Right atrium auricular region (tissue), 2 donors: ENCODE measurements at places on chromosomes 6 and 20.
A peak's percentile ranks its signal among the peaks of the same experiment; 100 is the strongest.

GRCh38 chr20:4729265-4729664, 7.6 kb downstream of the PRND start:
- no peak for DNase-seq

- no peak for DNase-seq
Observed at GRCh38 chr20:1942486-1943274, 47.5 kb downstream of the SIRPA start.

DNA sequence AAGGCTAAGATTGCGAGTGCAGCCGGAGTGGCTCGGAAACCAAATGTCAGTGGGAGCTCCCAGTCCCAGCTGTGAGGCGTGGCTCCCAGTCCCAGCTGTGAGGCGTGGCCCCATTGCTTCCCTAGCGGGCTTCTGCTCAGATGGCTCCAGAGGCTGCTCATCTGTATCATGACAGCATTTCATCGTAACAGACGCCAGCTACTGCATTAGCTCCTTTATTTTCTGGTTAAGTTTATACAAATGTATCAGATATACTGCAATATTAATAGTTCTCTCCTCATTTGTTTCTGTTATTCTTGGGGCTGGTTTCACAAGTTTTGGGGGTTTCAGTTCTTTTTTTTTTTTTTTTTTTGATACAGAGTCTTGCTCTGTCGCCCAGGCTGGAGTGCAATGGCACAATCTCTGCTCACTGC, 34.7 kb upstream of the TBXT start:
- no peak for DNase-seq

DNA sequence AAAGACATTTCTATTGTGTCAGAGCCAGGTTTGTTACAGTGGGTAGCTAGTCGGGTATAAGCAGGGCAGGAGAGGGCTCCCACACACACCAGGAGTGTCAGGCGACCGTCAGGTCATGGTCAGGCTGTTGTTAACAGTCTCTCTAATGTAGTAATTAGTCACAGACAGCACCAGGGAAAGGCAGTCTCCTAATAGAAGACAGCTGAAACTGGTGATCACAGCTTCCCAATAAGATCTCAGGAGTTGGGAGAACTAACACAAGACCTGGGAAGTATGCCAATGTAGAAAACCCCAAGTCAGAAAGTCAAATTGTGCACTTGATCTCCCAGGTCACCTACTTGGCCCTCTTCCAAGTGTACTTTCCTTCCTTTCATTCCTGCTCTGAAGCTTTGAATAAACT, 53.0 kb upstream of the GPR6 start:
- DNase-seq = no peak

GRCh38 chr6:104955491-104955890, 1.4 kb upstream of the LIN28B start:
- DNase-seq = no peak

DNA sequence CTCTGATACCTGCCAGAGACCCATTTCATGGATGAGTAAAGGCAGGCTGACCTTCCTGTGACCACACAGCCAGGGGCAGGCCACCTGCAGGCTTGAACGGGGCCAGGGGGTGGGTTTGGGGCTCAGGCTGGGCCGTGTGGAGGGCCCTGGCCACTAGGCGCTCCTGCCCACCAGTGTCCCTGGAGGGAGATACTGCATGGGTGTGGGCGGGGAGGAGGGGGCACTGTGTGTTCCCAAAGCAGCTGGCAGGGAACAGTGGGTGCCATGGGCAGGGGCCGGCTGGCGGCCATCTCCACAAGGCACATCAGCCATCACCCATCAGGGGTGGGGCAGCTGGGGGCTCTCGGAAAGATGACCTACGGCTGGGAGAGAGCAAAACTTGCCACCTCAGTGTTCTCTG, 15.4 kb downstream of the SRC start:
- DNase-seq = no peak

GRCh38 chr6:69894578-69895347, 28.4 kb downstream of the COL19A1 start:
- DNase-seq = no peak

GRCh38 chr6:111530218-111530617, 47.2 kb upstream of the REV3L start:
- no peak for DNase-seq

GRCh38 chr6:24881376-24881775, 54.4 kb downstream of the RIPOR2 start:
- no peak for DNase-seq

GRCh38 chr20:25468126-25469075, 60.9 kb downstream of the GINS1 start:
- DNase-seq = no peak

GRCh38 chr6:116450769-116451740, 10.1 kb upstream of the CALHM6 start:
- DNase-seq = no peak

- DNase-seq = no peak
Observed at GRCh38 chr20:63021356-63022321, 14.9 kb upstream of the BHLHE23 start.

DNA sequence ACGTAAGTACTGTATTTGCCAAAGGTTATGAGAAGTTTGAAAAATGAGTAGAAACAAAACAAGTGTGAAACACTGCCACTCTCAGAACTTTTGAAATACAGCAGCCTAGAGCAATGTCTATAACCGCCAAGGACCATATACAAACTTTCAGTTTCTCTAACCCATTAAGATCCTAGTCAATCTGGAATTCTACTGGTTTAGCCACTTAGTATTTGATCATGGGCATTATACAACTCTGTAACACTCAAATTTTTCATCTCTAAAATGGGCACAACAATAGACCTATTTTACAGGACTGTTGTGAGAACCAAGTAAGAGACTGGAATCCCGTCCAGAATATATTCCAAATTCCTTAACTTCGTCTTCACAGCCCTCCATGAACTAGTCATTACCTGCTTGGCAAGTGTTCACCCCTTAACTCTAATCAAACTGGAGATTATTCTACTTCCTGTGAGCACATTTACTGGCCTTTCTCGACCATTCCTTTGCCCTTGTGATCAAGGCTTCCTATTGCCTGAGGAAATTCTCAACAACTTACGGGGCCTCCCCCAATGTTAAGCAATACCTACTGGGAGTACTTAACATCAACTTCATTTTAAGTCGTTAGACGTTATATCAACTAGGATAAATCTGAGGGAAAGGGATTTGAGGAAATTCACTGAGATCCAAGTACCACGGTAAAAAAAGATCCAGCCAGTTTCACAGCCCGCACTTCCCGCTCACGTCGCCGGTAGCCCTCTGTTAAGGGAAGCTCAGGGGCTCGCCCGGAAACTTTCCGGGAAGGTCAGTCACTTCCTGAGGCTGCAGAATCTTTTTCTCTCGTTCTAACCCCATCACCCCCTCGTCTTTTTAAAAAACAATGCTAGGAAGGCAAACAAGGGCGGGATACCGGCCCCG, 1.1 kb downstream of the EIF2S2 start:
- DNase-seq = no peak

DNA sequence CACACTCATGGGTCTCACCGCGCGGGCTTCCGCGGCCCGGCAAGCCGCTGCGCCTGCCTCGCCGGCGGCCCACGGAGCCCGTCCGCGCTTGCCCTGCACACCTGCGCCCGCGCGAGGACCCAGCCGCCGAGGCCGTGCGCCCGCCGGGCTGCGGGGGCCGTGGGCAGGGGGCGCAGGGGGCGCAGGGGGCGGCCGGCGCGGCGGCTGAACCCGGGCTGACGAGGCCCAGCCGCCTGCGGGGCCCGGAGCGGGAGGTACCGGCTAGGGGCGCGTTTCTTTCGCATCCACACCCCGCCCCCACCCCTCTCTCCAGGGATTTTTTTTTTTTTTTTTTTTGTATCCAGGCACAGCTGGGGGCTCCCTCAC, 43.8 kb upstream of the OSTM1 start:
- no peak for DNase-seq

GRCh38 chr6:108941859-108942258, 93.6 kb downstream of the ARMC2 start:
- no peak for DNase-seq

GRCh38 chr6:5671601-5672559, 334.8 kb downstream of the NRN1 start:
- DNase-seq = no peak

DNA sequence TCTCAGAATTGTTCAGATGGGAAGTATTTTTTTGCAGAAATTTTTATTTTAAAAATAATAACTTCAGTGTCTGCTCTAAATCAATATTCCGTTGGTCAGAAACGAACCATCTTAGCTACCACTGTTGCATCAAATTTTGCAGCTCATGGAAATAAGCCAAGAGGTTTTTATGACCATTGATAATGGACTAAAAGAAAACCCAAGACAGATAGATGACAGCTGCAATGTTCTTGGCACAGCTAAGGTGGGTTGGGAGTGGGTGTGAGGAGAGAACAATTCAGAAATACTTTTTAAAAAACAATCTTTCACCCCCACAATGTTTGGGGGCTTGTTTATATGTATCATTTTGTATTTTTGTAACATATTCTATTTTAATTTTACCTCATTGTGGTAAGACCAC, 121.1 kb downstream of the PDE7B start:
- no peak for DNase-seq

DNA sequence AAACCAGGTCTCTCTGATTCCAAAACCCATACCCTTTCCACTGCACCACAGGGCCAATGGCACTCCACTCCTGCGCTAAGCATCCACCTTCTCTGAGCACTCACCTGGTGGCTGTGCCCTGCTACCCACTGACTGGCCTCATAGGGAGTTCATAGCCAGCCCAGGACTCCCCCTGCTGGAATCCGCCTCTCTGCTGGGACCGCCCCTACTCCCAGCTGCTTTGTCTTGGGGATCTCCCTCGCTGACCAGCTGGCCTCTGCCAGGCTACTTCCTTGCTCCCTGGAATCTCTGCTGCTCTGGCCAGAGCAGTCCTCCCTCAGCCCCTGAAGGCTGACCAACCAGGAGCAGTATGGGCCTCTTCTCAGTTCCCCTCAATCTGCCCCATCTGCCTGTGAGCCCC, 129.7 kb downstream of the FAXC start:
- DNase-seq = no peak

DNA sequence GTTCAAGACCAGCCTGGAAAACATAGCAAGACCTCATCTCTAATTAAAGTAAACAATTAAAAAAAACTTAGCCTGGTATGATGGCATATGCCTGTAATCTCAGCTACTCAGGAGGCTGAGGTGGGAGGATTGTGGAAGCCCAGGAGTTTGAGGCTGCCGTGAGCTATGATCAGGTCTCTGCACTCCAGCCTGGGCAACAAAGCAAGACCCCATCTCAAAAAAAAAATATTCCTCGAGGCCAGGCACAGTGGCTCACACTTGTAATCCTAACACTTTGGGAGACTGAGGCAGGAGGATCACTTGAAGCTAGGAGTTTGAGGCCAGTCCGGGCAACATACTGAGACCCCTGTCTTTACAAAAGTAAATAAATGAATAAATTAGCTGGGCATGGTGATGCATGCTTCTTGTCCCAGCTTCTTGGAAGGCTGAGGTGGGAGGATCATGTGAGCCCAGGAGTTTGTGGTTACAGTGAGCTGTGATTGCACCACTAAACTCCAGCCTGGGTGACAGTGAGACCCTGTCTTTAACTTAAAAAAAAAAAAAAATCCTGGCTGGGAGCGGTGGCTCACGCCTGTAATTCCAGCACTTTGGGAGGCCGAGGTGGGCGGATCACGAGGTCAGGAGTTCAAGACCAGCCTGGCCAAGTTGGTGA, 9.3 kb upstream of the C2 start:
- DNase-seq = no peak

- DNase-seq = no peak
Observed at GRCh38 chr20:48231253-48231930, 446.1 kb upstream of the SULF2 start.

GRCh38 chr20:48463916-48464315, 363.9 kb downstream of the PREX1 start:
- DNase-seq = no peak

DNA sequence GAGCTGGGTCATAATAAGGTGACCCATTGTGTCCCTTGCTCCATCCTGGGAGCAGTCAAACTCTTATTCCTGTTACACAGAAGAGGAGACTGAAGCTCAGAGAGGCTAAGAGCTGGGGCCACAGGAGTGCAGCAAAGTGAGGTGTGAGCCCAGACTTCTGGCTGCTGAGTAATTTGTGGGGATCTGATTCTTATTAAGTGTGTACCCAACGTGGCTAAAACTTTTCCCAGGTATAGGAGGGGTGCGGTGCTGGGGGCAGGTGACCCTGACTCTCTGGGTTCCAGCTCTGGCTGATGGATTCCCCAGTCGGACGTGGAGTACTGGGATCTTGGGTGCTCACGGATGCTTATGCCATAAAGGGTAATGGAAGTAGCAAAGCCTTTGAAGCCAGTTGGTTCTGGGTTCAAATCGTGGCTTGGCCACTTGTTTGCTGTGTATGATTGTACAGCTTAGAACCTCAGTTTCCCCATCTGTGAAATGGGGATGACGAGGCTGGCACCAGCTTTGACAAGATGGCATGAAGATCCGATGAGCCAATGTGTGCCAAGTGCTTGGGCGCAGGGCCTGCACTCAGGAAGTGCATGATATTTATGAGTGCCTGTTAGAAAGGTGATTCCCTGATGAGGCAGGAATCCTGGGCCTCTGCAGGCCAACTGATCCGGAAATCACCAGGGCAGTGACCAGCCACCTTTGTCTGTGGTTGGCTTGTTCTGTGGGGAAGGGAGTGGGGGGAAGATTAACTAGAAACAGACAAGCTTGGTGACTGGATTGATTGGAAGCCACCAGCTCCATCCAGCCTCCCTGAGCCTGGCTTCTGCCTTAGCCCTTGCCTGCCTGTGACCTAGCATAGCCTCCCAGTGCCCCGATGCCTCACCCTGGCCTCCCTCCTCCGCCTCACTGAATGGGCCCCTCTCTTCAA, 6.0 kb downstream of the SRC start:
- DNase-seq = no peak

DNA sequence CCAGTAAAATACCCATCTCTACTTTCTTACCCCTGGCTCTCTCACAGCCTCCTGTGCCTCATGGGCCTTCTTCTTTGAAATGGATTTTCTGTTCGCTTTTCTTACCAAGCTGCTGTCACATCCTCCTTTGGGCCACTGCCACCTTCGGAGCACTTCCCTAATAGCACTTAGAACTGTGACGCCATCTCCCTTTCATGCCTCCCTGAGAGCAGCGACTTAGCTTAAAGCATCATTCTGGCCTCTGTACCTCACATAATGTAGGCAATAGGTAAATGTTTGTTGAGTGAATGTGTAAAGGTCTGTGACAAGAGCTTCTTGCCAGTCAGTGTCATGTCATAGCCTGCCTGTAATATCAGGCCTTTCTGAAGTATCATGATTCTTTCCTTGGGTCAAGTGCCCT, 78.8 kb downstream of the ADGRG6 start:
- DNase-seq = peak; percentile 60

DNA sequence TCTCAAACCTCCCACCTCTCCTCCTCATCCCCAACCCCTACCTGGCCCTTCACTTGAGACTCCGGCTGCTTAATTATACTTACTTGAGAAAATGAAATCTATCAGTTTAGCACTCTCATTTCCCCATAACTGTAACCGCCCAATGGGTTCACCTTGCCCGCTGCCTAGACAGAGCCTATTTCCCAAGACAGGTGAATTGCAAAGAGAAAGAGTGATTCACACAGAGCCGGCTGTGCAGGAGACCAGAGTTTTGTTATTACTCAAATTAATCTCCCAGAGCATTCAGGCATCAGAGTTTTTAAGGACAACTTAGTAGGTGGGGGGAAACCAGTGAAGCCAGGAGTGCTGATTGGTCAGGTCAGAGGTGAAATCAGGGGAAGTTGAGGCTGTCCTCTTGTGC, 301.4 kb upstream of the CDYL start:
- no peak for DNase-seq

GRCh38 chr6:62285612-62286469, at the start of gene KHDRBS2:
Gene KHDRBS2, minus strand, starts transcription at chr6:62286225.
- DNase-seq = peak; percentile 74

- DNase-seq = no peak
Observed at GRCh38 chr6:134394905-134395304, 77.0 kb upstream of the SGK1 start.
